RCC 7860 (cell line): ENCODE measurements at places on chromosomes 3 and 15.

GRCh38 chr15:85778107-85778776 lies 16.5 kb downstream of the KLHL25 start:
- DNase-seq, result no peak

GRCh38 chr15:51006336-51006985 lies 88.2 kb downstream of the TNFAIP8L3 start:
- no peak for DNase-seq

DNA sequence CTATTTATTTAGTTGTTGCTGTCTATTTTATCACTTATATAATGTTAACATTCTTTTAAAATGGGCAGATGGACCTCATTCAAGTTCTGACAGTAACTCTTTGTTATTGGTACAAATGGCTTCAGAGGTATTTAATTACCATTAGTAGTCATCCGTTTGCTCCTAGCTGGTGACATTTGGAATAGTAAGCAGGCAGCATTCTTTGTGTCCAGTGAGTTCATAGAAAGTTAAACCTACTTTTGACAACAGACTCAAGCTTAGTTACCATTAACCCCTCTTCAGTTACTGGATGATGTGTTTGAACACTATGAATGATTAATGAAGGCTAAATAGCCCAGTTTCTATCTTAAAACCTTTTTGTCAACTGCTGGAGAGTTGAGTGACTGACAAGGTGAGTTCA lies 500.7 kb upstream of the ATP11B start:
- no peak for DNase-seq

GRCh38 chr3:116441652-116442051 lies 3.6 kb downstream of the LSAMP start:
- DNase-seq, result no peak

GRCh38 chr3:193330555-193331204 lies 47.9 kb downstream of the ATP13A5 start:
- DNase-seq, result no peak

DNA sequence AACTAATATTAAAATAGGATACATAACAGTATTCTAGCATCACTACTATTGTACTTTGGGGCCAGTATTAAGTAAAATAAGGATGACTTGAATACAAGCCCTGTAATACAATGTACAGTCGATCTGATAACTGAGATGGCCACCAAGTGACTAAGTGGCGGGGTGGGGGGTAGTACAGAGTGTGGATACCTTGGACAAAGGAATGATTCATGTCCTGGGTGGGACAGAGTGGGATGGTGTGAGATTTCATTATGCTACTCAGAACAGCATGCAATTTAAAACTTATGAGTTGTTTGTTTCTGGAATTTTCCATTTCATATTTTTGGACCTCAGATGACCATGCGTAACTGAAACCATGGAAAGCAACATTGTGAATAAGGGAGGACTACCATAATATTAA lies 46.0 kb downstream of the SLC7A14 start:
- no peak for DNase-seq
